Suppressor macrophage (primary cell): ENCODE measurements at places on chromosomes 16 and 17.
A peak's percentile ranks its signal among the peaks of the same experiment; 100 is the strongest.

- DNase-seq = no peak
Observed at GRCh38 chr17:54373970-54374369, 526.7 kb upstream of the TOM1L1 start.

- DNase-seq = peak; percentile 92
Observed at GRCh38 chr16:30186782-30187555, 3.6 kb downstream of the CORO1A start.

- no peak for DNase-seq
Observed at GRCh38 chr17:81998691-81999438, 21.4 kb downstream of the ASPSCR1 start.

GRCh38 chr17:81106716-81107115, 58.6 kb upstream of the PVALEF start:
- DNase-seq = no peak

GRCh38 chr17:38733982-38734973, 4.1 kb downstream of the CISD3 start:
- no peak for DNase-seq

DNA sequence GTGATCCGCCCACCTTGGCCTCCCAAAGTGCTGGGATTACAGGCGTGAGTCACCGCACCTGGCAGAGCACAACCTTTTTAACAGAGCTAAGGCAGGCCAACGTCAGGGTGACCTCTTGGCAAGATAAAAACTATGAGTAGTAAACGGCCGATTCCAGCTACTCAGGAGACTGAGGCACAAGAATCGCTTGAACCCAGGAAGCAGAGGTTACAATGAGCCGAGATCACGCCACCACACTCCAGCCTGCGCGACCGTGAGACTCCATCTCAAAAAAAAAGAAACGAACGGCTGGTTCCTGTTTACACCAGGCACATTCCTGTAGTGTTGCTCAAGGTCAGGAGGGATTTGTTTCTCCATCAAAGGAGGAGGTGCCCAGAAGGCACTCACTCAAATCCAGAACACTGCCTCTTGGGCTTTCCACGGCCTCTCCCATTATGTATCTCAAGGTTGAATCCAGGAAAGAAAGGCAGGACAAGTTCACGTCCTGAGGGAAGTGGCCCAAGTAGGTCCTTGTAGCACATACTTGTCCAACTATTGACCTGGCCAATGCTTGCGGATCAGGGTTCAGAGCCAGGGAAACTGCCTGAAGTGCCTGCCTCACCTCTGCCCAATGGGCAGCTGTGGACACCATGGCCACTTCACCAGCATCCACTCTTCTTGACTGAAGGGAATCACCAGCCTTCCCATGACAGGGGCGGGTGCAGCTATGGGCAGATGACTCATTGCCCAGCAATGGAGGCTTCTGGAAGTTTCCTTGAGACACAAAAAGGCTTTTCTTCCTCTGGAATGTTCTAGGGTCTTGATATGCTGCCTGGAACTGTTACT, 13.5 kb downstream of the KNOP1 start:
- peak; percentile 32 for DNase-seq
